Fibroblast of skin of right quadriceps (primary cell): ENCODE measurements at places on chromosomes 6 and 20.

GRCh38 chr6:158015188-158015506 lies 33.5 kb downstream of the SYNJ2 start:
- DNase-seq: no peak

- peak; percentile 22 for DNase-seq
Observed at GRCh38 chr6:33172688-33173534, 19.4 kb downstream of the COL11A2 start.

- no peak for DNase-seq
Observed at GRCh38 chr20:56217829-56218228, 30.7 kb upstream of the MC3R start.

DNA sequence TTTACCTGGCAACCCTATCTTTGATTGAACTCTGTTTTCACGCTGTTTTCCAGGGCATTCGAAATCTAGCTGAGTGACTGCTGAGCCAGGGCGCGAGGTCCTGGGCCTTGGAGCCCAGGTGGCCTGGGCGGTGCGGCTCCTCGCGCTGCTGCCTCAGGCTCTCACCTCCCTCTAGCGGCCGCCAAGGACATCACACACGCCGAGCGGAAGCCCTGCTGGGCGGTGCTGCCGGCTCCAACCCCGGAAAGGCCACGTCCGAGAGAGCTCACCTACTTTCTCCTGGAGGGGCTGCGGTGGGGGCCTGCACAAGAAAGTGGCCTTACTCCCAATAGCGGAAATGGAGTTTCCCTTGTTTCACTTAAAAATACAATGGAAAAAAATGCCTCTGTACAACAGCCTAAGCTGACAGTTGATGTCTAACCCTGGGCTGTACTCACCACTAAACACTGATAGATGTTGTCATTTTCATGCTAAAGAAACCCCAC lies 77.7 kb downstream of the ELOVL4 start:
- peak; percentile 63 for DNase-seq

DNA sequence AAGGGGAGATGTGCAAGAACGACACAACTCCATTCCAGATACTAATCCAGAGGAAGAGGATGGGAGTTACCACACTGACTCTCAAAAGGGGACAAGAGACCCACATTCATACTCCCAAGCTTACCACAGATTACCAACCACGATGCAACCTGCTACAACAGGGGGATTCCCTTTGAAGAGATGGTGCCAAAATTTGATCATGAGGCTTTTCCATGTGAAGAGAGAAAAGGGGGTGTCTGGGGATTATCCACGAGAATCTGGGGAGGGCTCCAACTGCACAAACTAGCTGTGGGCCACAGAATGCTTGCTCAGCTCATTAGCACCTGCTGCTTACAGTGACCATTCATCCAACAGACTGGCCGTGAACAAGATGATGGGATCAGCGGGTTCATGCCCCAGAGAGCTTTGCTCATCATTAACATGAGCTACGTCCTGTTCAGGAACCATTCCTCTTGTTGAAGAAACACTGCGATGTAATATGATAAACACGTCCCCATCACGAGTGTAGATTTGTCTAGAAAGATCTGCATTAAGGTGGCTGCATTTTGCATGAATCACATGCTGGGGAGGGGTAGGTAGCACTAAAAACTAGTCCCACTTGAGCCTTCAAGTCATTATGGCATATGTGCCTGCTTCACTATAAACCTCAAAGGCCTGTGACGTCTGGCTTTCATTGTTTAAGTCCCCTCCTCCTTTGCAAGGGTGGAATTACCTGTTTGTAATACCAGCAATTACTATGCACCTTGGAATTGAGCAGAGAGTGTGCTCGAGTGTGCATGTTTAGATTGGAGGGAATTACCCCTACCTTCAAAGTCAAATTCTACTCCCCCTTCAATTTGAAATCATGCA lies 4.0 kb downstream of the PLAGL2 start:
- no peak for DNase-seq

DNA sequence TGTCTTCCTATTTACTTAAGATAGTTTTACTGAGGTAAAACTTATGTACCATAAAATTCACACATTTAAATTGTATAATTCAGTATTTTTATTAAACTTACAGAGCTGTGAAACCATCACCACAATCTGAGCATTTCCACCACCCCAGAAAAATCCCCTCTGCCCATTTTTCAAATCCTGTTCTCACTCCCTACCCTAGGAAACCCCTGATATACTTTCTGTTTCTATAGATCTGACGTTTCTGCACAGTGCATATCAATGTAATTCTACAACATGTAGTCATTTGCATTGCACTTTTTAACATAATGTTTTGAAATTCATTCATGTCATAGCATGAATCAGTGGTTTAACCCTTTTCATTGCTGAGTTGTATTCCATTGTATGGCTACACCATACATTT lies 96.7 kb upstream of the OPRM1 start:
- no peak for DNase-seq

- DNase-seq: peak; percentile 3
Observed at GRCh38 chr6:124795643-124796463, 166.4 kb upstream of the RNF217 start.

GRCh38 chr20:52943185-52943841 lies 28.8 kb upstream of the TSHZ2 start:
- peak; percentile 76 for DNase-seq

GRCh38 chr20:38084425-38084951 lies 50.9 kb downstream of the RPRD1B start:
- peak; percentile 91 for DNase-seq

GRCh38 chr6:77341058-77341986 lies 122.0 kb downstream of the HTR1B start:
- no peak for DNase-seq

DNA sequence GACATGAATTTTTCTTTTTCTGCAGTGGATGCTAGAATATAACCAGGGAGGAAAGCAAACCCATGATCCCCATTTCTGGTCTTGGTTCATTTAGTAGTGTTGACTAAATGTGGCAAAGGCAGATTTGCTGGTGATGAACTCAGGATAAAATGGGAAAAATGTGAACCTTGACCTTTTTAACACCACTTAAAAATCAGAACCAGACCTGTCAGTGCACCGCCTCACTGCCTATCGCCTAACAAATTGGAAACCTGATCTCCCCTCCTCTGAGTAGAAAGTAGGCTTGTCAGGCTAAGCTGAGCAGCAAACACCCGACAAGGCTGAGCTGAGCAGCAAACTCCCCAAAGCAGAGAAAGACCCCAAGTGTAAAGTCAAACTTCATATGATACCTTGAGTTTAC lies 254.8 kb downstream of the FOXC1 start:
- DNase-seq: peak; percentile 33

DNA sequence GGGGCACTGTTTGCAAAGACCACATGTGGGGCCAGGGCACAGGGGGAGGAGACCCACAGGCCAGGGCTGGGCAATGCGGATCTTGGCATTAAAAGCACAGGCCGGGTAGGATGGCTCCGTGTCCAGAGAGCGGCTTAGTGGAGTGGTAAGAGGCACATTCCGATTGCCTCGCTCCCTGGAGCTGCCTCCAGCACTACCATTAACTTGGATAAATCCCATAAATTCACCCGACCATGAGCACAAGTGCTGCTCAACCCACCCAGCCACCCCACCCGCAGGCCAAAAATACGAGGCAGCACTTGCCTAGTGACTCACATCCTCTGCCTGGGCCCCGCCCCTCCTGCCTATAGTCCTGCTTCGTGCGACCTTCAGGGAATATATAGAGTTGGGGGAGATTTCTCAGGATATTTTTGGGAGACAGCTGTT lies 67.5 kb upstream of the QKI start:
- peak; percentile 22 for DNase-seq

DNA sequence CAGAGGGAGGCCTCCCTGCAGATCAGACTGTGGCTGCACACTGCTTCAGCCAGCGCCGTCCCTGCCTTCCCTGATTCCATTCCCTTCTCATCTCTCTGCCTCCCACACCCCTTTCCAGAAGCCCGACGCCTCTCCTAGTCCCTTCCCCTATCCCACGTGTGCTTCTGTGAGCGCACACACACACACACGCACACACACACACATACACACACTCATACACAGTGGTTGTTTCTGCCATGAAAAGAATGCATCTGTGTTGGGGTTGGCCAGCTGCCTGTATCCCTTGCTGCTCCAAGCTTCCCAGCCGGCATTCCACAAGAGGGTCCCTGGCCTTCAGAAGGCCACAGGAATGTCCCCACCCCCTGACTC lies 51.7 kb downstream of the MOCS1 start:
- DNase-seq: peak; percentile 99

GRCh38 chr6:40000964-40001515 lies 66.8 kb upstream of the MOCS1 start:
- no peak for DNase-seq

DNA sequence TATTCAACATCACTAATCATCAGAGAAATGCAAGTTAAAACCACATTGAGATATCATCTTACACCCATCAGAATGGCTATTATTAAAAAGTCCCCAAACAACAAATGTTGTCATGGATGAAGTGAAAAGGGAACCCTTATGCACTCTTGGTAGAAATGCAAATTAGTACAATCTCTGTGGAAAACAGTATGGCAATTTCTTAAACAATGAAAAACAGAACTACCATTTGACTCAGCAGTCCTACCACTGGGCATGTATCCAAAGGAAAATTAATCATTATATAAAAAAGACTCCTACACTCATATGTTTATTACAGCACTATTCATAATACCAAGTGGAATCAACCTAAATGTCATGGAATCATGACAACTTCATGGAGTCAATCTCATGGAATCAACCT lies 611.3 kb upstream of the GJE1 start:
- peak; percentile 4 for DNase-seq

DNA sequence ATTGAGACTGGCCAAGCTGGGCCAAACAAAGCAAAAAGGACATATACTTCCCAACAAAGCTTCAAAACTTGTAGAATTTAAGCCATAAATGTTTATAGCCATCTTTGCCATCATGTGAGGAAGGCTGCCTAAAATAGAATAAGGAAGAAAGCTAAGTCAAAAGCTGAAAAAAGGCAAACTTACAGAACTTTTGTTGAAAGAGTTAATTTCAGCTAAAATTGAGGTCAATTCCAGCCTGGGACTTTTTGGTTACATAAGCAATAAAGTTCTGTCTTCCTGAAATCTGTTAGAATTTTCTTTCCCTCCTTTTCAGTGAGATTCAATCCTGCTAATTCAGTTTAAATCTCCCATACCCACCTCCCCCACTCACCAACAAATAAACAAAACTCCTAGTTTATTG lies 227.9 kb upstream of the MARCKS start:
- no peak for DNase-seq

DNA sequence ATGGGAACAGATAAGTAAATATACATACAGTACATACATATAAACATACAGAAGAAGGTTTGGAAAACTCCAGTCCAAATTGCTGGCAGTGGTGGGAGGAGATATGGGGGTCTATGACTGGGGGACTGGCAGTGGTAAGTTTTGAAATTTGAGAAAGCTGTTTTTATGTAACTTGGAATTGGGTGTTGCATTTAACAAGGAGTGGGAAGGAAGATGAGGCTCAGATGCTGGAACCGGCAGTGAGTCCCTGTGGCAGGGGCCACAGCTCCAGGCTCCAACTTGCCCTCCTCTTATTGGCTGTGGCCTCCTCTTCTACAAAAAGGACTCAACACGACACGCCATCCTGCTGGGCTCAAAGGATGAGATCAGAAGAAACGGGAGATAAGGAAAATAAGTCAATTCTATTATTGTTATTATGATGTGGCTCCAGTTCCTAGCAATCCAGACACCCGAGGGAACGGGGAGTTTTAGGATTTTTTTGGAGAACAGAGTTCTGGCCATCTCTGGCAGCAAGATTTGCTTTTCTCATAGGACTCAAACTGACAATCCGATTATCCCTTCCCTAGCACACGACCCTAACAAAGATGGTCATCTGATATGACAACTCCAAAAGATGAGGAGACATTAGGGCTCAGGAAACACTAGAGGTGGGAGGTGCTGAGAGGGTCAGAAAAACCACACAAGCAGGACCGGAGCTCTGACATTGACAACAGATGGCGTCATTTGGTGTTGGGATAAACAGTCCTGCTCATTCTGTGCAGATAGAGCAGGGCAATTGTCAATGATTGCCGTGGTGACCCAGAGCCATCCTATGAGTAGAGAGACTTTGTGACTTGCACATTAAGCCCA lies 6.0 kb upstream of the TGM2 start:
- DNase-seq: peak; percentile 23

DNA sequence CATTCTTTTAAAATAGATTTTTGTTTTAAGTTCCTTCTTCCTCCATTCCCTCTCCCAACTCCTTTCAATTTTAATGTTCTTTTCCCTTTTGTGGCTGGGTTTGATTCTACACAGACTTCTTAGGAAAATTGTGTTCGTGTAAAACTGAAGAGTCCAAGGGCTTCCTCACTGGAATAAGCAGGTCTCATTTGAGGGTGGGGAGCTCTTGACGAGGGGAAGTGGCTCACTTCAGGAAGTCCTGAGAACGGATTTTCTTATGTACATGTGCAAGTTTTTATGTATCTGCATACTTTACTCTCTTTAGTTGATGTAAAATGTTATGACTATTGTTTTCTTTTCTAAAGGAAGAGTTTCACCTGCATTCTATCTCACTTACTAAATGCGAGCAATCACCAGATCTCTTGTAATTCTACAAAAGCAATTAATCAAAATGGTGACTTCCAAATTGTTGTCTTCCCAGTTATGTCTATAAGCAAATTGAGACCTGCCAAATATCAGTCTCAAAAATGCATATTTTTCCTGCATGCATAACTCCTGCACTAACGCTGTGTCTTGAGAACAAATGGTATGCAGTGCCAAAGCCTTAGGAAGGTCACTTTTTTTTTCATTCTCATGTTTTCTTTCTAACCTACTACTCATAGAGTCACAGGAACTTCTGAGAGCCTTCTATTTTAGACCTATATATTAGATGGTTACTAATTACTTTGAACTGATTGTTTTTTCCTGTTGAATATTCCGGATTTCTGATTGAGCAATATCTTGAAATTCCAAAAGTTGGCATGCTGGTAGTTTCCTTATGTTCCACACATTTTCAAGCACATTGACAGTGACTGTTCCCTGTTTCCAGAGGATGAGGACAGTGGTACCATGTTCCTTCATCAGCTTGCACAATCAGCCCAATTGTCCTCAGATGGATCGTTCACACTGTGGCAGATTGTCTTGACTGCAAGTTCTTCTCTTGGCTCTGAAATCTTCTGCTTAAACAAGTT lies 251.9 kb upstream of the PRDM1 start:
- no peak for DNase-seq

GRCh38 chr6:49913636-49914375 lies 47.5 kb upstream of the CRISP1 start:
- no peak for DNase-seq

DNA sequence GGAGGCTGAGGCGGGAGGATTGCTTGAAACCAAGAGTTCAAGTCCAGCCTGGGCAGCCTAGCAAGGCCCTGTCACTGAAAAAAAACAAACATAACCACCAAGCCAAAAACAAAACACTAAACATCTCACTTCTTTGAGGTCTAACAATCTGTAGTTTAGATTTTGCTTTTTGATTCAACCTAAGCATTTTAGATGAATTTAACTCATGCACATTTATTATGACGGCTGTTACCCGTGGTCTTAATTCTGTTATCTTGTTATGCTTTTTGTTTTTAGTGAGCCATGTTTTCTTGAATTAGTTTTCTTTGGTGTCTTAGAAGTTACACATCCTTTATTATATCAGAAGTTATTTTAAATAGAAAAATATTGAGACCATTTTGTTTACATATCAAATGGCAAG lies 13.8 kb upstream of the GTSF1L start:
- DNase-seq: no peak

- no peak for DNase-seq
Observed at GRCh38 chr6:97656706-97657350, 373.8 kb upstream of the MMS22L start.

GRCh38 chr6:2042956-2043648 lies 202.3 kb downstream of the GMDS start:
- DNase-seq: no peak
